Spinal cord (tissue), 10 donors: ENCODE measurements at places on chromosomes 3 and 15.

- peak; percentile 85 for DNase-seq
These were observed 82.9 kb downstream of the NR1D2 start for GRCh38 chr3:24027946-24028345.

GRCh38 chr15:25427861-25428260 lies 11.0 kb downstream of the UBE3A start:
- no peak for DNase-seq

GRCh38 chr3:14210843-14211594 lies 32.4 kb downstream of the LSM3 start:
- no peak for DNase-seq

GRCh38 chr15:59611276-59612260 lies at the start of gene GCNT3:
Gene GCNT3 (plus strand): TSS chr15:59611783. CDS start chr15:59618239, 6,456 bp downstream.
- no peak for DNase-seq

DNA sequence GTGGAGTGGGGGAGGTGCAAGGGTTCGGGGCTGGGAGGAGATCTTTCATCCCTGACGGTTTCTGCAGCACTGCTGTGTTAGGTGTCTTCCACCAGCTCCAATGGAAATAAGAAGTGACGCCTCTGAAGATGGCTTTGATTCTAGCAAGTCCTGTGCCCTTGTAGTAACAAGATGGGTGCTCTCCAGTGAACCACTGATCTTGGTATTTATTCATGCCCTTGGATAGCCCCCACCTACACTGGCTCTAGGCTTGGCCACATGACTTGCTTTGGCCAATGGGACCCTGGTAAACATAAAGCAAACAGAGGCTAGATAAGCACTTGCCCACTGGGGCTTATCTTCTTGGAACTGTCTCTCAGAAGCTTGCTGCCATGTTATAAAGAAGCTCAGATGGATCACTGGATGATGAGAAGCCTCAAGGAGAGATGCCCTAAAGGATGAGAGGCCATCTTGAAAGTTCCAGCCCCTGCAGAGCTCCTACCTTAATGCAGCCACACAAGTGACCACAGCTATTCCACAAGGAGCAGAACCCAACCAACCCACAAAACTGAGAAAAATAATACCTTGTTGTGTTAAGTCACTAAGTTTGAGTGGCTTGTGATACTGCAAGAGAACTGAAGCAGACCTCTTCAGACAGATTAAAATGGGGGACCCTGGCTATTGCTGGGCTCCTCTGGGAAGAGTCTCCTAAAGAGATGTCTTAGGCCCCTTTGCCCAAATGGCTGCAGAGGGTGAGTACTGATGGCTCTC lies 137.9 kb downstream of the PDCD6IP start:
- DNase-seq, result no peak

DNA sequence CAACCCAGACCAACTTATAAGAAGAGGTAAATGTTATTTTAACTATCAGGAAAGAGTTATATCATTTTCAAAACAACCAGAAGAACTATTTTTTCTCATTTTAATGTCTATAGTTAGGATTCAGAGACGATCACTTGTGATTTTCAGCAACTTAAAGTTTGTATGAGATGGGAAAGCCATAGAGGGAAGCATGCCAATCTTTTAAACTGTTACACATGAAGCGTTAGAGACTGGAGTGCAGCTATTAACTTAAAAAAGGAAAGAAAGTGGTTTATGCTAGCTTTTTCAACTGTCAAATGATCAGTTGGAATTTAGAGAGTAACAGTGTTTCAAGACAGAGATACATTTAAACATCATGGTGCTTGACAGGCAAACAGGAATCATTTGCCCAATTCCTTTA lies 91.7 kb upstream of the LPP start:
- DNase-seq, result no peak

- DNase-seq, result no peak
These were observed 13.2 kb upstream of the ADPGK start for GRCh38 chr15:72796515-72797337.

- DNase-seq, result no peak
These were observed 65.4 kb downstream of the OXSM start for GRCh38 chr3:25855266-25855784.

DNA sequence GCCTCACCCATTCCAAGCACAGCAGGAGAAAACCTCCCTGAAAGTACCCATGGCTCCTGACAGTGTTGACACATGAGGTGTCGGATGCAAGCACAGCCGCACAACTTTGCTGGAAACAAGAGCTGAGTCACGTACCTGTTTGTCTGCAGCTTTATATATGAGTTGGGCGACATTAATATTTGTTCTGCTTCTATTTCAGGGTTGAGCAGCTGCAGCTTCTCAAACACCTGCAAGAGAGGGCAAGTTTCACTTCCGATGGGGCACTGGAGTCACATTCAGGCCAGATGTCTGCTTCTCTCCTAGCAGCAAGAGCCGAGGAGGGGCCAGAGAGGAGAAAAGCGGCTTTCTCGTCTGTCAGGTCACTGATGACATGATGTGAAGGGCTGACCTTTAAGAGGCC lies 88.0 kb downstream of the NUP210 start:
- DNase-seq, result no peak

GRCh38 chr3:134985864-134986715 lies 191.0 kb downstream of the EPHB1 start:
- no peak for DNase-seq

DNA sequence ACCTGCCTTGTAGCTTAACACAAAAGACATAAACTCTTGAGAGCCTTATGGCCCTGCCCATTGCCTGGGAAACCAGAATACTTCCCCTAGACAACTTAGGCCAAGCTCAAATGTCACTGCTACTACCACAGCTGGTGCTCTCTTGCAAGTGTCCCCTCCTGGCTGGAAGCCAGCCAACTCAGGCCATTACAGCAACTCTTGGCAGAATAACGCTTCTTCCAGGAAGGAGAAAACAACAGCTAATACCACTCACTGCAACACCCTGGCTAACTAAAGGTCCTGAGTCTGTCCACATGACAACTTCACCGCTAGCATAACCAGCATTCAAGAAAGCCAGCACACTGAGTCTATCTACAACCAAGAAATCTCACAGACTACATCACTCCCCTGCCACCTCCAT lies 5.1 kb upstream of the B4GALT4 start:
- DNase-seq, result no peak

DNA sequence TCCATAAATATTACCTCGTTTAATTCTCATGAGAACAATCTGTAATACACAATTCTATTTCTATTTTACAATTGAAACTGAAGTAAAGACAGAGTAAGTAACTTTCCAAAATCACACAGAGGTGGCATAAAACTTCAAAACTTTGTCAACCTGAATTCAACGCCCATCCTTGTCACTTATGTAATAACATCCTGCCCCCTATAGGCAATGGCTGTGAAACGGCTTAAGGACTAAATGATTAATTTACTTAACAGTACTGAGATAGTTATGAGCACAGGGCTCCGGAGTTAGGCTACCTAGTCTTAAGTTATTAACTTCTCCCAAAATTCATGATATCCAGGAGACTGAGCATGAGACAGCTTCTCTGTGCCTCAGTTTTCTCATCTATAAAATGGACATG lies 293.1 kb upstream of the CHRM5 start:
- peak; percentile 35 for DNase-seq

GRCh38 chr3:151156618-151157216 lies 46.3 kb downstream of the GPR171 start:
- DNase-seq, result no peak

- no peak for DNase-seq
These were observed 35.8 kb downstream of the ARNT2 start for GRCh38 chr15:80440024-80440423.

DNA sequence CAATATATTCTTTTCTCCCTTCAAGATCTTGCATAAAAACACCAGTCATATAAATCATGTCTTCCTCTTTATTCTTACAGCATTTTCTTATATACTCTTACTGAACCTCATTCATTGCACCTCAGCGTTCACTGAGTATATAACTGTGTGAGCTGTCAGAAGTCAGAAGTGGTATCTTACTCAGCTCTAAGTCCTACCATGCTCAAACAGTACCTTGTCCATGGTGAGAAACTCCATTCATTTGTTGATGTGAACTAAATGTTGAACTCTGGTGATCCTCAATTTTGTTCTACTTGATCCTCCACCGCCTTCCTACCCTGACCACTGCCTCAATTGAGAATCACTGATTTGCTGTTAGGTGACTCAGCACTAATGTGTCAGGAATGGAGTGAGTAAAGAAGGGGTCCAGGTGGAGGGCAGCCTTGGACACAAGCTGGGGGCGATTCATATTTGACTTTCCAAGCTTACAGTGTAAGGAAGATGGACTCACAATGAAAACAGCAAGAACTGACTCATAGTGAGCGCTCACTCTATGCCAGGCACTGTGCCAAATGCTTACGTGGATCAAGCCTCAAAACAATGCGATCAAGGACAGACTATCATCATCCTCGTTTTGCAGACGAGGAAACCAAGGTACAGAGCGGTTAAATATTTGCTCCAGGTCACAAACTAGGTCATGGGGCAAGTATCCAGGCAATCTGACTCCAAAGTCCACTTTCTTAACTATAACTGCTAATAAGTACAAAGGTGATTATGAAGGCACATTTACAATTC lies 13.5 kb upstream of the ZFYVE19 start:
- no peak for DNase-seq

- no peak for DNase-seq
These were observed 11.0 kb downstream of the LIMD1 start for GRCh38 chr3:45605534-45605933.

- DNase-seq, result no peak
These were observed 39.3 kb downstream of the RHCG start for GRCh38 chr15:89457086-89457485.

GRCh38 chr3:139317660-139318430 lies 26.0 kb upstream of the MRPS22 start:
- no peak for DNase-seq

DNA sequence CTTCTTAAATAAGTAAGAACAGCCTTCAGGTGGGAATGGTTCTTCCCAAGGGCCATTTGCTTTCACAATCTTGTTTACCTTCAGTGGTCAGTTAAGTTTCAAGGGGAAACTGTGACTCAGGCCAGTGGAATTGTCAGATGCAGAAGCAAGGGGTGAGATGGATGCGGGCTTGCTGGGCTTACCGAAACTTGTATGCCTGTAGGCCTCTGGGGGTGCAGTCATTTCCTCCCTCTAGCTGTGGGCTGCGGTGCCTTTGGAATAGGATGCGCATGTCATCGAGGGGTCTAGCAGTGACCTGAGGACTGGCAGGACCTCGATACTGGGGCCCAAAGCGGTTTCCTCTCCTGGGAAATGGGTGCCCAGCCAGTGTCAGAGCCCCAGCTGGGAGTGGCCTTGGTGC lies 121.6 kb downstream of the EEFSEC start:
- DNase-seq, result no peak

GRCh38 chr3:100635273-100635701 lies 25.9 kb downstream of the ADGRG7 start:
- DNase-seq, result no peak

- peak; percentile 96 for DNase-seq
These were observed 170.5 kb upstream of the PROK2 start for GRCh38 chr3:71955240-71956068.

DNA sequence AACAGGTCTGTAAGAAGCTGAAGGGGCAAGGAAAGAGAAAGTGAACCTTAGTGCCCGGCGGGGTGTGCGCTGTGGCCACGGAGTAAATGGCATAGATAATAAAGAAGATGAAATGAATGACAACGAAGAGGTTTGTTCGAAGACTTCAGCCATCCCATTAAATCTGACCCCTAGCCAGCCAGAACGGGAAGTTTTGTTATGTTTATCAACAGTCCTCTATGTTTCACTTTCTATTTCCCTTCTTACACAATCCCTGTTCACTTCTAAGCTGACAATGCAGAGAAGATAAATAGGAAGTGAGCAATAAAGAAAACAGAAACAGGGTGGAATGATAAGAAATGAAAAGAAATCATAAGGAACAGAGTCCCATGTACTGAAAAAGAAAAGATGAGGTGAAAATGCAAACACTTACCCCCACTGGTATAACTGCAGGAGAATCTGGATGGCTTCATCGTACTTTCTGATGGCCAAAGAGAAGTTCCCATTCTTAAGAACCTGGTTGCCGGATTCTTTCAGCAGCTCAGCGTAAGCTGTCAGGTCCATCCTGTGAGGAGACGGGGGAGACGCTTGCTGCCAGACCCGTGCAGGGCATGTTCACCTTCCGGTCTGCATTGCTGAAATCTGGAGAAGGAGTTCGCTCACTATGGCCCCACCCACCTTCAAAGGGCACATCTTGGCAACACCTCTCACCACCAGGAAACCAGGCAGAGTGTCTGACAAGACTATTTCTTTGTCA lies 36.8 kb downstream of the TRANK1 start:
- no peak for DNase-seq

DNA sequence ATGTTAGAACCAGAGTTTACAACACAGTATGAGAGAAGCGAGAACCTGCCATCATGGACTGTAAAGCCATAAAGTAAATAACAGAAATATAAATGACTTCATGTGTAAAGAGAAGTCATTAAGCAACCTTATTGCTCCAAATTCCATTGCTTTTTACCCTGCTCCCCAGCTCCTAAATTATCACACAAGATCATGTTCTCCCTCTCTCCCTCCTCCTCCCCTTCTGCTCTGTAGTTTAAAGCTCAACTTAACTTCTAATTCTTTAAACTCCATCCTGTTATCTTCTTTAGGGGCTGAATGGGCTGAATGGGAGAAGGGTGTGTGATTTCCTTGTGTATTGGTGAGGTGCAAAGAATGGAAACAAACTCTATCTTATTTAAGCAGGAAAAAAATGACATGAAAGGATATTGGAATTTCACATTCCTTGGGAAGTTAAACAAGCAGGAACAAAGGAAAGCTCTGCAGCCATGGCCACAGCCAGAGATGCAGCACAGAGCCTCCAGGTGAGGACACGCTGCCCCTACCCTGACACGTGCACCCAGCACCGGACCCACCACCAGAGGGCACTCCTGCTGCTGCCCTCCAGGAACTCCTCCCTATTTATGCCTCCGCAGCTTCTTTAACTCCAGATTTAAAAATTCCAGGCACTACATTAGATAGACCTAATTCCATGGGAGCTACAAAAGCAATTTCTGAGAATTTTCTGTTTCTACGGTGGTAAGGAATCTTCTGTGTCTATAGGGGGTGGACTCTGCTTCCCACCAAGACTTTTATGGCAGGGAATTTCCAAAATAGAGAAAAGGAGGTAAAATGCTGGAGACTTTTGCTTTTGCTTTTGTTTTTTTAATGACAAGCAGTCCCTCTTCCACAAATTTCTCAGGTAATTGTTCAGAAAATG lies 76.9 kb upstream of the ABI3BP start:
- DNase-seq, result no peak

DNA sequence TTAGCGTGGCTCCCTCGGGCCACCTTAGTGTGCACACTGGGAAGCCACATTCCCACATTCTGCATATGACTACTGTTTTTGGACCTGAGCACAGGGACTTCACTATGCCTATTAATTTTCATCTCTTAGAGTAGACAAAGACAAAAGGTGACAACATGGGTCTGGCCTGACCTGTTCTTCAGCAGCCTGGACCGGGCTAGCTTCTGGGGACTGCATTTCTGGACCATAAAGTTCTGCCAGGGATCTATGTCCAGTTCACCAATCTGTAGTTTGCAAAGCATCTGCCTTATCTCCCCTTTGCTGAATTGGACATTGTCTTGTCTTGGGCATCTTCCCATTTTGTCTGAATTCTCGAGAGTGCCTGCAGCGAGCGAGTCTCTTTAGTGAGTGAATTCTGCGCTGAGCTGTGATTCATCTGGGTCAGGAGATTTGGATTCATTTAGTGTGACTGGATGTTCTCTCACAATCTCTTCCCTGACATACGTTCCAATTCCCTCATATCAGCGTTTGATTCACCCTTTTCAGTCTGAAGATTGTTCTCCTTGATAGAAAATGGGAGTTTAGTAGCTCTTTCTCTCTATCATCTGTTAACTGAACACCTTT lies 112.2 kb upstream of the PLXNA1 start:
- no peak for DNase-seq
